Urinary bladder (tissue), 4 donors: ENCODE measurements at places on chromosomes 3 and 15. TPM values are rescaled to one million over a fixed set of nuclear protein-coding genes. Genes with fewer than 3 reads are reported as not detected.

- no peak for DNase-seq
These were observed 3.2 kb downstream of the MAP2K1 start for GRCh38 chr15:66389859-66390381.

GRCh38 chr3:129582799-129583198, 23.7 kb downstream of the PLXND1 start:
- no peak for DNase-seq

DNA sequence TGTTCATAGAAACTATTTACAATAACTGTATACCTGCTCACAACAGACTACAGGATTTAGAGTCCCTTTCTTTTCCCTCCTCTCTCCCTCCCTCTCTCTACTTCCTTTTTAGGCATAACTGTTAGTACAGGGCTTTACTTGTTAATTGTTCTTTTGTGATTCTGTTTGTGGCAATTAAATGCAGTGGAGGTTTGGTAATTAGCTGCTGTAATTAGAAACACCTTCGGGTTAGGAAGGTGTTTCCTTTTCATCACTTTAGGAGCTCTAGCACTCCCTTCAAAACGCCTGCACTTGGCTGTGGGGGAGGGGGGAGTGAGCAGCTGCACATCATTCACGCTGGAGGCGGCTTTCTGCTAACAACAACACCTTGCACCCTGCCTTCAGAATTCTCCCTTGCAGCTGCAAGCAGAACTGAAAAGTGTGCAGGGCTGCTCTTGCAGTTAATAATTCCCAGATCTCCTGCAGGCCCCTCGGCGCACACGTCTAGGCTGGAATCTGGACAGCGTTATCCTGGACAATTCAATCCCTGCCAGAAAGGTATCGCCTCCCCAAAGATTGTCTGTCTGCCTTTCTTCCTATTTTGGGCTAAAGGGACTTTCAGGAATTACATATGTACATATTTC, 242.6 kb upstream of the RGMA start:
- no peak for DNase-seq

USP4 gene
- total RNA-seq: 23.7 TPM

DNA sequence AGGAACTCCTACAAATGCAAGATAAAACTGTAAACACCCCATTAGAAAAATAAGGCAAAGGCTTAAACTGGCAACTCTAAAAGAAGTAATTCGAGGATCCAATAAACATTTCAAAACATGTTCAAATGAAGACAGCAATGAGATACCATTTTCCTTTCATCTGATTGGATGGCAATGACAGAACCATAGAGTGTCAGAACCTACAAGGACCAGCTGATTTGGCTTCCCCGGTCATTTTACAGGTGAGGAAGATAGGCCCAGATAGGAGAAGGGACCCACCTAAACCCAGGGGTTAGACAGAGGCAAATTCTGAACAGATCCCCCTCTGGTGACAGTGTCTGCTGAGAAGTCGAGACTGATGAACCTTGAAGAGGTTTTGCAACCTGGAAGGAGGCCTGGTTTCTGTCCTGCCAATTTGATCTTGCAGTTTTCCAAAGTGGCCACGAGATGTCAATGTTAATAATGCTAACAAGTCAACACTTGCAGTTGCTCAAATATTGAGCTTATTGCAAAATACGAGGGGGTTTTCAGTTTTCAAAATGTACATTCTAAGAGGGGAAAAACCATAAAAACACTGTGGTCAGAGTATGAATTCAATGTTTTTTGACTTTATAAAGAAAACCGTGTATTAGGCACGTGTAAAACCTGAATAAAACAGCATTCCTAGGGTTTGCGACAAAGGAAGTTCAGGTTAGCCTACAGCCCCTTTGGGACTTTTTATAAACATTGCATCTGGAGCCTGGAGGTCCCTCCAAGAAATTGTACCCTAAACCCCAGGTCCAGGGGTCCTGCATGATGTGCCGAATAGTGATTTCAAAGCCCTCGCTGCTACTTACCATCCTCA, 21.5 kb downstream of the CFAP161 start:
- no peak for DNase-seq

GRCh38 chr15:35271371-35272043, 186.4 kb upstream of the NANOGP8 start:
- no peak for DNase-seq

DNA sequence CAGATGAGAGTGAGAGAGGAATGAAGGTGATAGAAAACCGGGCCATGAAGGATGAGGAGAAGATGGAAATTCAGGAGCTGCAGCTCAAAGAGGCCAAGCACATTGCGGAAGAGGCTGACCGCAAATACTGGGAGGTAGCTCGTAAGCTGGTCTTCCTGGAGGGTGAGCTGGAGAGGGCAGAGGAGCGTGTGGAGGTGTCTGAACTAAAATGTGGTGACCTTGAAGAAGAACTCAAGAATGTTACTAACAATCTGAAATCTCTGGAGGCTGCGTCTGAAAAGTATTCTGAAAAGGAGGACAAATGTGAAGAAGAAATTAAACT, 88.9 kb downstream of the EOMES start:
- DNase-seq: no peak

- DNase-seq: no peak
These were observed 7.4 kb upstream of the SEMA5B start for GRCh38 chr3:123034996-123035395.
